ENCODE measurements at places on chromosomes 12 and 14.

GRCh38 chr12:89070603-89071002, 281.7 kb downstream of the DUSP6 start:
- no peak for DNase-seq

DNA sequence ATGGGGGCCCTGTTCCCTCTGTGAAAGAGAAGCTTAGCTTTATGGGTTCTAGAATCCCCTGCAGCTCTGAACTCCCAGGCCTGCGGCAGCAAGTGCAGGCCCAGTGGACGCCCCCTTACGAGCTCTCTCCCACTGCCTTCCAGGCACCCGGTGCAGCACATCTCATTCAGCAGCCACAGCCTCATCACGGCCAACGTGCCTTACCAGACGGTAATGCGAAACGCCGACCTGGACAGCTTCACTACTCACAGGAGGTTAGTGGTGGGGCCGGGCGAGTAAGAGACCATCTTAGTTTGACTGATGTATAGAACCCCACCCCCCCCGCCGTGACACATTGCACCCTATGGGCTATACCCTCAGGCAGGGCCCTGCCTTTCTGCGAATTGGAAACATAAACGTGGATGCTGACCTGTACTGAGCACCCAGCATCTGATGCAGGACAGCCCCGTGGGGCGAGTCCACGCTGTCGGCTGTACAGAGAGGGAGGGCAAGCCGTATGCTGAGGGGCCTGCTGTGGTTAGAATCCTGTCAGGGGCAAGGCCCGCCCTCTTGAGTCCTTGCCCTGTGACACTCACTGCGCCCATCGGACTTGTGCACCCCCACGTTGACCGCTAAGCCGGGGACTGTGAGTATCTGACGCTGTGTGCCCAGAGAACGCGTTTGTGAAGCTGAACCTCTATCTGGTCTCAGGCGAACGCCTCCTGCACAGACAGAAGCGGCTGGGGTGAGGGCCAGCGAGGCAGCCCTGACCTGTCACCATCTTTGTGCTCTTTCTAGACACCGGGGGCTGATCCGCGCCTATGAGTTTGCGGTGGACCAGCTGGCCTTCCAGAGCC, 71.7 kb downstream of the TESC start:
- DNase-seq: no peak

DNA sequence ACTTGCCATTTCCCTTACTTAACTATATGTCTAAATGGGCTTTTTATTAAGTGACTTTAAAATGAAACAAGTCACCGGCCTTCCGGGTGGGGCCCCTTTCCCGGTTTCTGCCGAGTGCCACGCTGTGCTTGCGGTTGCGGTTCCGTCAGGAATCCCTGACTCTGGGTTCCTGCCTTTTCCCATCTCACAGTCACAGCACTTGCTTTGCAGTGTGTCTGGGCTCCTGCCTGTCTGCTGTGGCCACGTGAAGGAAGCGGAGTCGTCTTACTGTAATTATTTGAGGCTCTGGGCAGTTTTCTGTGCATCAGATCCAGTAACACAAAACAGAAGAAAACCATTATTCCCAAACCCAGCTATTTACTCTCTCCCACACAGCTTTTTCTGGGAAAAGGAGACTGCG, 44.0 kb upstream of the FRMD6 start:
- DNase-seq: no peak

DNA sequence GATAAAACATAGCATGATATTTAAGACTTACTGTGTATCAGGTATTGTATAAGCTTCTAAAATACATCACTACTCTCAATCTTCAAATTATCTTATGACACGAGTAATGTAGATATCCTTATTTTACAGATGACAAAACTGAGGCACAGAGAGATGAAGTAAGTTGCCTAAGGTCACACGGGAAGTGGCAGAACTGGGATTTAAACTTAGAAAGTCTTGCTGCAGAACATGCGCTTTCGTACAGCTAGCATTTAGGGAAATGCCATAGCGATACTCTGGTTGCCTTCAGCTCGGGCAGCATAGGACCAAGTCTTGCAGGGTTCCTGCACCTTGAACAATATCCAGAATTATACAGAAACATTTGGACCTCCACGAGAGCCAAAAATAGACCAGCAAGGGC, 162.4 kb downstream of the BRMS1L start:
- DNase-seq: no peak

DNA sequence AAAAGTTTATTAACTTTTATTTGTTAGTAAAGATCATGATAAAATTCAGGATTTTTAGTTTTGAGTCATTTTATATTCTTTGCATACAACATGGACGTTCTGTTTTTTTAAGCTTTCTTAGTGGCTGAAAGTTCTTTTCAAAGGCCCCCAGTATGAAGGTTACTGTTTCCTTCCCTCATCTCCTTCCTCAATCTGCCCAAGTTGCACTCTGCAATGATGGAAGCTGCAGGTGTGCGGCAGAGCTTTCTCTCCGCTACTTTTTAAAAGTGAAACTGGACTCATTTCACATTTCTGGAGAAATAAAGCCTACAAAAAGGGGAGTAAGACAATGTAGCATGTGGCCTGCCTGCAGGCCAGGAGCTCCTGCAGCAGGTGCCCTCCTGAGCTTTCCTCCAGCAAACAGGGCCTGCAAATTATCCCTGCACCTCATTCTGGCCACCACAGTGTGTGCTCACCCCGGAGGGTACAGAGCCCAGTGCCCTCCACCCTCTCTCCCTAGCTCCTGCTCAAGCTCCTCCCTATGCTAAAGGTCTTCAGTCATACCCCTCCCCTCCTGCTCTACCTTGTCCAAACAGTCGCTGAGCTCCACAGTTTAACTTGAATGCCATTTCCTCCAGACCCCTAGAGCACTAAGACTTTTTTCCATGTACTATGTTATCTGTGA, 78.9 kb downstream of the SETD3 start:
- DNase-seq: no peak

GRCh38 chr14:102451064-102451352, 58.6 kb downstream of the ANKRD9 start:
- no peak for DNase-seq

DNA sequence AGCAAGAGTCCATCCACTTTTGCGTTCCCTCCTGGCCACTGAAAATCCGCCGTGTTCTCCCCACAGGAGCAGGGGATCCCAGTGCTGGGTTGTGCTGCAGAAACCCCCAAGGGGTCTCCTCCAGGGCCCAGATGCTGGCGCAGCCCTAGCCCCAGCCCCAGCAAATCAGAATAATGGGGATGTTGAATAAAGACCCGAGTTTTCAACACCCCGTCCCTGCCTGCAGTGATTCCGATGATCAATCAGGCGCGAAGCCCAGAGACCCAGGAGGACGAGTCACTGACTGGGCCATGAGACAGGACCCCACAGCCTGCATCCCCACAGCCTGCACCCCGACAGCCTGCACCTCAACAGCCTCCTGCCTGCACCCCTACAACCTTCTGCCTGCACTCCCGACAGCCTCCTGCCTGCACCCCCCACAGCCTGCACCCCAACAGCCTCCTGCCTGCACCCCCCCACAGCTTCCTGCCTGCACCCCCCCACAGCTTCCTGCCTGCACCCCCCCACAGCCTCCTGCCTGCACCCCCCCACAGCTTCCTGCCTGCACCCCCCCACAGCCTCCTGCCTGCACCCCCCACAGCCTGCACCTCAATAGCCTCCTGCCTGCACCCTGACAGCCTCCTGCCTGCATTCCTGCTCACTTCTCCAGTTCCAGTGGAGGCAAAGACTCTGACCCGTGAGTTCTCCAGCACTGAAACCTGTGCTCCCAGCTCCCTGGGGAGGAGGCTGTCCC, 37.2 kb downstream of the TNFAIP2 start:
- DNase-seq: no peak

DNA sequence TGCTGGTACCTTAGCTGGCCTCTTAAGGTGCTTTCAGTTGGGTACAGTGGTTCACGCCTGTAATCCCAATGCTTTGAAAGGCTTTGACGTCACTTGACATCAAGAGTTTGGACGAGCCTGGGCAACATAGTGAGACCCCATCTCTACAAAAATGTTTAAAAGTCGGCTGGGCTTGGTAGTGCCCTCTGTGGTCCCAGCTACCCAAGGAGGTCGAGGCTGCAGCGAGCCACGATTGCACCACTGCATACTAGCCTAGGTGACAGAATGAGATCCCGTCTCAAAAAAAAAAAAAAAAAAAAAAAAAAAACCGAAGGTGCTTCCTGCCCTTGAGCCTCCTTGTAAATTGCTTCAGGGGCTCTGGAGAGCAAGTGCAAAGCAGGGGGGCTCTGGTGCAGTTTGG, 50.0 kb downstream of the ACACB start:
- no peak for DNase-seq

- no peak for DNase-seq
Observed at GRCh38 chr12:26188641-26189040, 6.7 kb upstream of the SSPN start.

DNA sequence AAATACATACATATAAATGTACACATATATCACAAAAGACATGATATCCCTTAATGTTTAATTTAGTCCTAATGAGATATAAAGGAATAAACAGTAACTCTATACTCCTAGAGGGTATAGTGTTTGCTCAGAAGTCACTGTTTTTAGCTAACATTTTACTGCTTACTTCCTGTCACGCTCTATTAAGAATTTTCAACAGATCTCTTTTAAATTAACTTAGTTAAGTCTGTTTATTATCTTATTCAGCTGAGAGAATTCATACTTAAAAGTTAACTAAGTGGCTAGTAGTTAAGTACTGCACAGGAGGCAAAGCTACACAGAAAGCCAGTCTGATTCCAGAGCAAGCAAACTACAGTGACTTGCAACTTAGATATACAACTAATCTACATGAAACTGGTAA, 39.9 kb downstream of the GXYLT1 start:
- no peak for DNase-seq

GRCh38 chr14:101959277-101959676, 5.1 kb upstream of the DYNC1H1 start:
- no peak for DNase-seq

DNA sequence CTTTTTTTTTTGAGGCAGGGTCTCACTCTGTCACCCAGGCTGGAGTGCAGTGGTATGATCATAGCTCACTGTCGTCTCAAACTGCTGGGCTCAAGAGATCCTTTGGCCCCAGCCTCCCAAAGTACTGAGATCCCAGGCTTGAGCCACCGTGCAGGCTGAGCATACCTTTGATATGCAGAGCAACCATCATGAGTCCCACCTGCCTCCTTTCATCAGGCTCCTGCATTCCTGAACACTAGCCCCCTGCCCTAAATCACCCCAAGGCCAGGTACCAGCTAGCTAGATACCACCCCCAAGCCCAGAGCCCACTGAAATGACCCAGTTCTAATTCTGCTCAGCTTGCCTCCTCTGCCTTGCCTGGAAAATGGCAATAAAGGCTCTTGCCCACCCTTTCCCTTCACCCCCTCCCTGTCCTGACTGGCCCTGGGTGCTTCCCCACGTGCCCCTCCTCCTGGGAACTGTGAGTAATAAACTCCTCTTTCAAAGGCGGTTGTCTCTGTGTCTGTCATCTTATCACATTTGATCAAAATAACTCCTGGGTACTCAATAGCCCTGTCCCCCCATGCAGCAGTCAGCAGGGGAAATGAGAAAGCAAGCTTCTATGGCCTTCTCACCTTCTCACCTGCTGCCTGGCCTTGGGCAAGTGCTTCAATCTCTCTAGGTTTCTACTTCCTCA, 6.4 kb upstream of the BRF1 start:
- no peak for DNase-seq

DNA sequence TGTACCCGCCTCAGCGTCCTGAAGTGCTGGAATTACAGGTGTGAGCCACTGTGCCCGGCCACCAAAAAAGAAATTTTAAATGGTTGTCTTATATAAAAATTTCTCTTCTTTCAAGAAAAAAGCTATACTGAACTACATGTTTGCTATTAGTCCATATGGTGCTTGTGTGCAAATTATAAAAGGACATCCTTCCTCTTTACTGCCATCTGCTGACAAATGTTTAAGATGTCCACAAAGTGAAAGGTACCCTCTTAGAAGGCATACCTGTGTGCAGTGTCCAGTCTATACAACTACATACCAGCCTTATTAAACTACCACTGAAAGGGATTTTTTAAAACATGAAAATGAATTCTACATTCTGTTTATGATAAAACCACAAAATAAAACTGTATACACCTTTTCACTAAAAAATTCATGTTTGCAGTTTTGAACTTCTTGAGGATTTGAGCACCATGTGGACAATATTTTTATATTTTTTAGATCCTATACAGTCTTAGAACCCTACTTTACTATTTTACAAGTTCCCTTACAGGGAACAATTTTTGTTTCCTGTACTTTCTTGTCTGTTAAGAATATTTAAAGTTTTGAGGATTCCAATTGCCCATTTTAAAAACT, 32.8 kb upstream of the TOMM20L start:
- no peak for DNase-seq

- no peak for DNase-seq
Observed at GRCh38 chr12:2609020-2609419, 185.8 kb upstream of the FKBP4 start.

GRCh38 chr14:69247676-69248440, 12.1 kb upstream of the GALNT16 start:
- no peak for DNase-seq

DNA sequence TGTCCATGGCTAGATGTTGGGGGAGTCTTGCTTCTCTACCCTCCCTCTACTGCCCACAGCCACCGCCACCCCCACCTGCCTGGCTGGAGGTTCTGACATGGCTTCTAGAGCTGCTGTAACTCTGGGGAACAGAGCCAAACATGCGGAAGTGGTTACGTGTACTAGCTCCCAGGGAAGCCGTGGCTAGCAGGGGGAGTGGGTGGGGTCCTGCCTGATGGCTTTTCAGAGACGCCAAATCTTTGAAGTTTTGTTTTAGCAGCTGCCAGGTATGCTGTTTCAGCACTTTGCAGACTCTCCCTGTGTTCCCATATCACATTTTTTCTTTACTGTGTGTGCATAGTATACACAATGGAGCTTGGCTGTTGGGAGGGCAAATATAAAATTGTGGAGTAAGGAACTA, 150.3 kb downstream of the TGFB3 start:
- DNase-seq: peak; percentile 79

GRCh38 chr14:72098210-72098609, 166.0 kb downstream of the RGS6 start:
- DNase-seq: no peak

DNA sequence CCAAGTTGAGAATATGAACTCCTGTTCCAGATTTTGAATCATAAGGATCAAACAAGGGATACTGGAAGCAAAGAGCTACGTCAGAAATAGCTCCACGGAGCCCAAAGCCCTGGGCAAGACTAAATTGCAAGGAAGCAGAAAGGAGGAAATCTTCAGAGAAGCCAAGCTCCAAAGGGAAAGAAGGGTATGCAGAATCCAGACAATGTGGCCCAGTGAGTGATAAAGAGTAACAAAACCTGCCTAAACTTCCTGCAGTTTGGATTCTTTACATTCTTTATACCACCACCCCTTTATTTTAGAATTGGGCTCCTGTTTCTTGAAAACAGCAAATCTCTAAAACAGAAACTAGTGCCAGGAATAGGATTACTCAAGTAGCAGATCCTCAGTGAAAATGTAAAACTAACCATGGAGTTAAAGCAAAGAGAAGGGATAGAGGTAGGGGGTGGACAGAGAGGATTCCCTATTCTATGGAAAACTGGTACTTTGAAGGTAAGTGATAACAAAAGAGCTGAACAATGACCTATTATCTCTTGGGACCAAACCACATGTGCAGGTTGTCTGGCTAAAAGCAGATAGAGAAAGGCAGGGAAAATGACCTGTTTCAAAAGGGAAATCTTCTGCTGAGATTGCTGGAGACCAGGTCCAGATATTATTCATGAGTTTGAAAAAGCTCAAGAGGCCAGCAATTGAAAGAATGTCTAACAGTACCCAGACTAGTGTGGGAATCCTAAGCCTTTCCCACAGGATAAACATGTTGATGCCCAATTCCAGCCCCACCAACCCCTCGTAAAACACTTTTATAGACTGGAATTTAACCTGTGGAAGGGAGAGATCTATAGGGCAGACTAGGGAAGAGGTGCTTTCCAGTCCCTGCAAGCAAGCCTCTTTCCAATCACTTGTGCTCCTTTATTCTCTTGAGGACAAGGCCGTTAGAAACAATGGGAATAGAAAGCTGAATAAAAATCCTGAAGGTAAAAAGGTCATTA, 24.5 kb downstream of the MBIP start:
- no peak for DNase-seq

All from cardiac septum (tissue), 1 donor.